ENCODE measurements at places on chromosomes 3 and 15. TPM values are rescaled to one million over a fixed set of nuclear protein-coding genes. Genes with fewer than 3 reads are reported as not detected.

Gene PIERCE2
- 7.6 TPM for polyA plus RNA-seq

Gene ECE2
- polyA plus RNA-seq, result not detected

Gene VGLL3
- 4.0 TPM for polyA plus RNA-seq

Gene GRM7
- 1.7 TPM for polyA plus RNA-seq

Gene DCBLD2
- 57.7 TPM for polyA plus RNA-seq
